Panc1 (cell line): ENCODE measurements at places on chromosomes 6 and 20. TPM values are rescaled to one million over a fixed set of nuclear protein-coding genes. Genes with fewer than 3 reads are reported as not detected.

The MYLK2 gene
- 0.87 TPM for total RNA-seq

The KCNK16 gene
- not detected for total RNA-seq

The RALY gene
- total RNA-seq = 164 TPM

The KIZ gene
- total RNA-seq = 6.5 TPM

The GNMT gene
- total RNA-seq = 0.72 TPM
